ENCODE measurements at places on chromosomes 1 and 21.

- peak; percentile 64 for DNase-seq
Measured at GRCh38 chr1:212234431-212235395, 50.5 kb upstream of the PPP2R5A start.

DNA sequence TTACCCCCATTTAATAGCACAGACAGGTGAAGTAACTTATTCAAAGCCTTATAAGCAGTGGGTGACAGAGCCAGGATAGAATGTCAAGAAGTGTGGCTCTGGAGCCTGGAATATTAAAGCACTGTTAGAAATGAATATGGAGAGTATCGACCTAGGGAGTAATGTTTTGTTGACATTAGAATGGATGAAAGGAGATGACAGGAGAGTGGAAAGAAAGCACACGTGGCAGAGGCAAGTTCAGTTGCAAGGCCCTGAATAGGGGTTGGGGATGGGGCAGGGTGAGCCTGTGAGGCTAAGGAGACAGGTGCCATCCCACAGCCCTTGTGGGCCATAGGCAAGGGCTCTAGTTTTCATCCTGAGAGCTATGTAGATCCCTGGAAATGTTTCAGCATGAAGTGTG lies 125.5 kb upstream of the PLXNA2 start:
- DNase-seq, result no peak

- no peak for DNase-seq
Measured at GRCh38 chr1:176198413-176198812, 8.7 kb downstream of the COP1 start.

GRCh38 chr1:224785040-224785328 lies 144.5 kb upstream of the DNAH14 start:
- DNase-seq, result no peak

- no peak for DNase-seq
Measured at GRCh38 chr1:3644273-3644672, 5.6 kb downstream of the WRAP73 start.

DNA sequence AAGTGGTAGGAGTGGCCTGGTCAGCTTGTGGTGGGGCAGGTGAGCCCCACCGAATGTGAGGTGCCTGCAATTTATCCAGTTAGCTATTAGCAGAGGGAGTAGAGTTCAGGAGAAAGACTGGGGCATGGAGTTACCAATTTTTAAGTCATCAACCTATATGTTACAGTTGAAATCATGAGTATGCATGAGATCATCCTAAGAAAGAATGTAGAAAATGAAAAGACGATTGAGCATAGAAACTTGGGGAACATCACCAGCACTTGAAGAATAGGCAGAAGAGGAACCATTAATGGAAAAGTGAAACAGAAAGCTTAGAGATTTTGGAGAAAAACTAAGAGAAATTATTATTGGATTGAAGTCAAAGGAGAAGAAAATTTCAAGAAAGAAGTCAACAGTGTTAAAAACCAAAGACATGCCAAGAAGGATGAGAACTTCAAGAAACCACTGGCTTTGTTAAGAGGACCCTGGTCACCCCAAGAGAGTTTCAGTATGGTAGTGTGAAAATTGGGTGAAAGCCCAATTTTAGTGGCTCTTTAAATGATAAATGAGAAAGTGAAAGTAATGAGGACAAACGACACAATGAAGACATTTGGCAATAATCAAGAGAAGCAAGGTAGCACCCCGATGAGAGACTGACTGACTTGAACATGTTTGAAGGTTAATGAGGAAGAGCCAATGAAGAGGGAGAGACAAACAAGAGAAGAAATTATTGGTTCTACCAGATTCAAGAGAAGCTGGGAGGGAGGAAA lies 36.7 kb downstream of the DNASE2B start:
- DNase-seq, result no peak

DNA sequence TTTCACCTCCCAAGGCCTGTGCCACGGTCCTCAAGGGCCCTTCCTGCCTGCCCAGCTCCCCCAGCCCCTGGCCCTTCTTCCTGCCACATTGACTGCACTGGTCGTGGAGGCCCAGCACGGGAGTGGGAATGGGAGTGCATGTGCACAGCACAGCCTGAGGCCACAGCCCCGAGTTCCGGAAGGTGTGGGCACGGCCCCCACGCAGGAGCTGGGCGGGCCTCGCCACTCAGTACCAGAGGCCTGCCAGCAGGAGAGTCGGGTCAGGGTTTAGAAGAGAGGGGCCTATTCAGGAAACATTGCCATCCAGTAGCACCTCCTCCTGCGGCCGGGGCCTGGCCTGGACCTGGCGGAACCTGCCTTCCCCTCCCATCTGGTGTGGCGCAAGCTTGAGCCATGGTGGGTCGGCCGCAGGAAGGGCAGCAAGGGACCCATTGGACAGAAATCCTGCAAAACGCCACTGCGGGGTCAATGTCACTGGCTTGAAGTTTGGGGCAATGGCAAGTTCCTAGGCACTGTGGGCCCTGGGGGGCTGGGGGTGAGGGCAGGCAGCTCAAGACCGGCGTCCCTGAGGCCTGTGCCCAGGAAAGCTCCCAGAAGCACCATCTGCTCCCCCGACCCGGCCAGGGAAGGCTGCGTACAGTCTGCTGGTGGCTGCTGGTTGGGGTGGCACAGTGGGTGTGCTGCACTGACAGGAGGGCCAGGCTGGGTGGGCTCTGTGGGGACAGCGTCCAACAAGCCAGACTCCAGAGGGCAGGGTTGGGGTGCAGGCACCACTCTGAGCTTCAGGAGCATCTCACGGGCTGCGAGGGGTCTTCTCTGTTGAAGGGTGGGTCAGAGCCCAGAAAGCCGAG lies 1.8 kb upstream of the TMEM52 start:
- no peak for DNase-seq

GRCh38 chr1:85132078-85132720 lies 68.6 kb downstream of the SYDE2 start:
- DNase-seq, result no peak

DNA sequence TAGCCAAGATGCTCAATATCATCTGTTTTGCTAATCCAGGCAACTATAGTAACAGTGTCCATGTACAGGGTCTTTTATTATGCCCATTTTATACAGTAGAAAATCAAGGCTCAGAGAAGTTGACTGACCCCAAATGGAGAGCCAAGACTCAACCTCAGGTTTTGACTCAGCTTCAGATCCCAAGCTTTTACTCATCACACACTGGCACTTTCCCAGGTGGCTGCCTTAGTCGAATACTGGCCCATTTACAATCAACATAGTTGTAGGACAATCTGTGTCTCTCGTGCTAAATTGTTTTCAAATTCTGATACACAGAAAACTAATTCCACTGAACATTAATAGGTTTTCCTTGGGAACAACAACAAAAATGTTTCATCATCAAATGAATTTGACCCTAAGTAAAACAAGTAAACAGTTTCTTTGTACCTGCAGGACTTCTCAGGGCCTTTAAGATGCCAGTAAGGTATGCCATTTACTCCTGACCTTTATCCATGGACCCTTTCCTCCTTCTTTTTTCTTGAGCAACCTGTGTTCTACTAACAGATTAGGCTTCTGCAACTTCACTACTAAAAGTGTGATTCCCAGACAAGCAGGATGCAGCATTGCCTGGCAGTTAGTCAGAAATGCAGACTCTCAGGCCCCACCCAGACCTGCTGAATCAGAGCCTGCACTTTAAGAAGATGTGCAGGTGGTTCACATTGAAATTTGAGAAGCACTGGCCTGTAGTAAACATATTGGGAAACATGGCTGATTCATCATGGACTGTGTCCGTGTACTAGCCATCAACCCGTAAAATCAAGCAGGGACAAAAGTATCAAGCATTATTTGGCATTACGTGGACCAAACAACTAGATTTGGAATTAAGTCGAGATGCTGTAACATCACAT lies 128.8 kb downstream of the RRAGC start:
- no peak for DNase-seq

- no peak for DNase-seq
Measured at GRCh38 chr1:54833121-54833520, 32.0 kb upstream of the TTC22 start.

DNA sequence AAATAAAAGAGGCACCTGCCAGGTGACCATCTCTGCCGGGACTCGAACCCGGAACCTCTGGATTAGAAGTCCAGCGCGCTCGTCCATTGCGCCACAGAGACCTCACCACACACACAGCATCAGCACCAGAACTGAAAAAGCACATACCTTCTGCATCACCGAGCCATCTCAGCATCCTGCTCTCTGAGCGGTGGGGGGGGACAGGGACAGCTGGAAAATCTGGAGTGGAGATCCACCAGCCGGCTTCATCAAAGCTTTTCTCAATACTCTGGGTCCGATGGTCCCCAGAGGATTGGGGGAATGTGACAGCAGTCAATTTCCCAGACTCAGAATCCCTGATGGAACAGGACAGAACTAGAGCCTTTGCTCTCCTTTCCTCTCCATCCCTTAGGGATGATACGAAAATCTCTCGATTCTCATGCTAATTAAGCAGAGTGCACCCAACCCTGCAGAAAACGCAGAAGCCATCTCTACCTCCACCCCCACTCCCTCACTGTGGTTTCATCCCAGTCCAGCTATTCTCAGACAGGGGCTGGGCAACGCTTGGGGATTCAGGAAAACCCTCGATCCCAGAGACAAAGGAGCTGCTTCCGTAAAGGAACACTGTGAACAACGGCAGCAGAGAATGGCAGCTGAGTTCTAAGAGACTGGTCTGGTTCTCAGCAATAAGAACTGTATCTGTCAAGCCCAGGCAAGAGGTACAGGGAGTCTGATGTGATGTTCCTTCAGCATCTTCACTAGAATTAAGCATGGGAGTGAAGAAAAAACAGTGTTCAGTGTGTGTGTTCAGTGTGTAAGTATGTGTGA lies 29.6 kb upstream of the CADM3 start:
- DNase-seq, result no peak

DNA sequence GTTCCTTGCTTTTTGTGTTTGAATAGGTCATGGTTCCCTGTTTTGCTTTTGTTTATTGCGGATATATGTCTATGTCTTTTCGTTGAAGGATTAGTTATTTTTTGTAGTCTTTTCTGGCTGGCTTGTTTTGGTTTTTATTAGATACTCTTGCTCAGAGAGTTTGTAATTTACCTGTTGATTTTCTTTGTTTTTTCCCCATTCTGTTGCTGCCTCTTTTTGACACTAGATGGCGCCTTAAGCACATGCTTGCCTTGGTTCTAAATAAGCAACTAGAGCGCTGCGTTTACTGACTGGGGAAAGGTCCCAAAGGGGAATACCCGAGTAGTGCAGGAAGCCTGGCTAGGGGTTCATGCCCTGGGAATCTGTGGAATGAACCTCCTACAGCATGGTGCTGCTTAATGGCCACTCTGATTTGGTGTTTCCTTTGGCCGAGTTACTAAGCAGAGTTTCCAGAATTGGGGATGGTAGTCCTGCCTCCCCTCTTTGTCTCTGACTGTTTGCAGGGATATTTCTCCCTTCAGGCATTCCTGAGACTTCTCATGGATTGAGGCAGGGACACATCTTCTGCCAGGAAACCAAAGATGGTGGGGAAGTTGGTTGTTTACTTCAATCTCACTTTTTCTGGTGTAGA lies 143.2 kb downstream of the PTPRU start:
- DNase-seq, result no peak

GRCh38 chr21:44628707-44629391 lies 2.0 kb downstream of the KRTAP10-9 start:
- no peak for DNase-seq

DNA sequence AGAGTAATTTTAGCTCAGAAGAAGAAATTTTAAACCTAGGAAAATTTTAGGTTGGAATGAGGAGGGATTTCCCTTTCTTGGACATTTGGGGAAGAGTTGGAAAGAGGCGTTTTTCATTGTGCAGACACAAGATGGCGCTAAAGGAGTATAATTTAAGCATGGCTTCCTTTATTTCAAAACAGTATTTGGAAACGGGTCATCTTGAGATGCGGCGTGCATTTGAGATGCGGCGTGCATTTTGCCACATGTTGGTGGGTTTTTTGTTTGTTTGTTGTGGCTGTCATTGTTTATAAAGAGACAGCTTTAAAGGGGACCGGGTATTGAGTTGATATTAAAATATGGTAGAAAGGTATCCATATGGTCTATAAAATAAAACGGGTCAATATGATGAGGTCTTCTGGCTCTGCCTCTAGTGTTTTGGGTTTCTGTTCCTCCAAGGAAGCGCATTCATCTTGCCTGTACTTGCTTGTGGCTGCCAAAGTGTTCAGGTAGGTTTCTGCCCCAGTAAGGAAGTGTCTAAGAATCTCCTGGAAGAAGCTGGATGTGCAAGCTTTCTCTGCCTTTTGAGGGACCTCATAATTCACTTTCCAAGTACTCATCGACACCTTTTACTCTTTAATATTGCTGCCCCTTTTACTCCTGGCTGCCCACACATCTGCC lies 210.3 kb downstream of the SLC35F3 start:
- no peak for DNase-seq

DNA sequence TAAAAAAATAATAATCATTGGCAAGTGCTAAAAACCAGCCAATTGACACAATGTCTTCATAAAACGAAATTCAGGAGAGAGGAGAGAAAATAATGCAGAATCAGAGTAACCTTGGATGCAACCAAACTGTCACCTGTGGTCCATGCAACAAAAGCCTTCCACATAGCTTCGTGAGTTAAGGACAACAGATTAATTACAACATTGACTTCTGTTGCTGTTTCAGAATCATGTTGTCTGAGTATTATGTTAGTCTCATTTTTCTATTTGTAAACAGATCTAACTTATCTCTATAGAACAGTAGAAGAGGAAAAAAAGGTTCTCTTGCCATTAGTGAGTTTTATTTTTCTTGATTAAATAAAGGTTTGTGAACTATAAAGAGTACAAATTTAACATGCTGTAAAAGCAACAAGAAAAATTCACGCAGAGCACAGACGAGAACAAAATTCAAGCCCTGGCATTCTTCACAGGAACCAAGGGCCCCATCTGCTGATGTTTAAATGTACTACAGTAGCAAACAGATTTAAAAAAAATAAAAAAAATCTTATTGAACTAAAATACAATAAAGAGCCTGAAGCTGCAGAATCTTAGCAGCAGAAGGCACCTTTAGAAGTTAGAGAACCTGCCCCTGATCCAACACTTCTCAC lies 381.1 kb upstream of the PKN2 start:
- no peak for DNase-seq

DNA sequence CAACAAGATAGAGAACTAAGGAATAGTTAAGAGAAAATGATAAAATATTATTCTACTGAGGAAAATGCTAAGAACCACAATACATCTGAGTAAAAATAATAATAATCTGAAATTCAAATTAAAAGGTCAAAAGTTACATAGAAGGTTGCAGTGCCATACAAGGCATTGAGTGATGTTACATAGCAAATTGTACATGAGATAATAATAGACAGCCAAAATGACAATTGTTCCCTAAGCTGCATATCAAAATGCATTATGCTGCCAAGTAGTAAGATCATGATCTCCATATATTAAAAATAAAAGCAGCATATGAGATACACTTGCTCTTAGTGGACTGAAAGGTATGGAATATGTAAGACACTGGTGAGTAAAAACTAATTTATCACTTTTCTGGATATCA lies 547.7 kb downstream of the KCNT2 start:
- DNase-seq, result no peak

GRCh38 chr1:79193211-79194079 lies 186.9 kb upstream of the ADGRL4 start:
- DNase-seq, result peak; percentile 45

GRCh38 chr1:235943581-235944114 lies 76.9 kb upstream of the LYST start:
- DNase-seq, result peak; percentile 77

- DNase-seq, result no peak
Measured at GRCh38 chr21:45351526-45352275, 53.3 kb upstream of the COL18A1 start.
